ENCODE measurements at places on chromosomes 1 and 21.

DNA sequence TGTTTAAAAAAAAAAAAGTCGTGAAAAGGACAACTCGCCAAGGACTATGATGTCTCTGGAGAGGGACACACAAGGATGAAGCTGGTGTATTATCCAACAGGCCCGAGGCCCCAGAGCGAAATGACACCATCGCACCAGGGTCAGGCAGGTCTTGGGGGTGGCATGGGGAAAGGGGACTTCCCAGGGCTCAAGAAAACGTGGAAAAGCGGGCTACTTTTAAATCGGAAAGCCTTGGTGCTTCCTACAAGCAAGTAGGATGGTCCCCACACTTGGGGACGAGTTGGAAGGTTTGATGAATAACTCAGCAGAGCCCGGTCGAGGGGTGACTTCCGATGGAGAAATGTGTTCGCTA lies 505 bp upstream of the GNPAT start:
- no peak for DNase-seq
- peak overlapping the region; percentile 88 for H3K27ac ChIP-seq
- peak overlapping the region; percentile 96 for H3K4me3 ChIP-seq
- peaks cover 23% of the 10 kb centered on the region for H3K36me3 ChIP-seq
- H3K27me3 ChIP-seq, result no peaks in the 10 kb centered on the region

- H3K4me1 ChIP-seq, result no peaks in the 10 kb centered on the region
- no peaks in the 10 kb centered on the region for H3K27me3 ChIP-seq
- DNase-seq, result no peak
Measured at GRCh38 chr1:59458884-59459283, 162.0 kb downstream of the FGGY start.

DNA sequence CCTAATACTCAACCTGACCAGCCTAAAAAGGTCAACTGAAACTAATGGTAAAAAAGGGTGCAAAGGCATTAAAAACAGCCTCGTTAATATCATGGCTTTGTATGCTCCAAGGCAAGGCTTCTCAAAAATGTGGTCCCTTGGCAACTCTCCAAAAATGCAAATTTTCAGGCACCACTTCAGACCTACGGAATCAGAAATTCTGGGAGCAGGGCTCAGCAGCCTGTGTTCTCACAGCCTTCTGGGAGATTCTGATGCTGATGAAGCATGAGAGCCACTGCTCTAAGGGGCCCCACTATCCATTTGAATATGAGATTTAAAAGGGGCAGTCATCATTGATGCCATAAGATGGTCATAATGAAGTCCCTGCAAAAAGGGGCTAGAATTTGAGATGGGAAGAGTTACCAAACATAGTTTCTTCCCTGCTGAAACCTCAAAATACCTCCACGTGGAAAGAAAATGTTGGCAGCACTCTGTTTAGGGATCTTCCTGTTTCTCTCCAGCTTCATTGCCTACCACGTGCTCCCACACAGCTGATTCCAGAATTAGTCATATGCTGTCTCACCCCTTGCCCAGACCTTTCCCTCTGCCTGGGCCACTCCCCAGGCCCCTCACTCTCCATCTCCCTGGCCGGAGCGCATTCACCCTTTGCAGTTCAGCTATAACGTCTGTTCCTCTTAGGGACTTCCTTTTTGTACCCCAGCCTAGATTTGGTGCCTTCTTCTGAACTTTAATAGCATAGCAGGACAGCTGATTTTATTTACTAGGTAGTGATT lies 46.7 kb downstream of the PHC2 start:
- H3K36me3 ChIP-seq, result no peaks in the 10 kb centered on the region
- no peak overlapping the region for H3K4me3 ChIP-seq
- no peak for DNase-seq
- no peaks in the 10 kb centered on the region for H3K27me3 ChIP-seq

DNA sequence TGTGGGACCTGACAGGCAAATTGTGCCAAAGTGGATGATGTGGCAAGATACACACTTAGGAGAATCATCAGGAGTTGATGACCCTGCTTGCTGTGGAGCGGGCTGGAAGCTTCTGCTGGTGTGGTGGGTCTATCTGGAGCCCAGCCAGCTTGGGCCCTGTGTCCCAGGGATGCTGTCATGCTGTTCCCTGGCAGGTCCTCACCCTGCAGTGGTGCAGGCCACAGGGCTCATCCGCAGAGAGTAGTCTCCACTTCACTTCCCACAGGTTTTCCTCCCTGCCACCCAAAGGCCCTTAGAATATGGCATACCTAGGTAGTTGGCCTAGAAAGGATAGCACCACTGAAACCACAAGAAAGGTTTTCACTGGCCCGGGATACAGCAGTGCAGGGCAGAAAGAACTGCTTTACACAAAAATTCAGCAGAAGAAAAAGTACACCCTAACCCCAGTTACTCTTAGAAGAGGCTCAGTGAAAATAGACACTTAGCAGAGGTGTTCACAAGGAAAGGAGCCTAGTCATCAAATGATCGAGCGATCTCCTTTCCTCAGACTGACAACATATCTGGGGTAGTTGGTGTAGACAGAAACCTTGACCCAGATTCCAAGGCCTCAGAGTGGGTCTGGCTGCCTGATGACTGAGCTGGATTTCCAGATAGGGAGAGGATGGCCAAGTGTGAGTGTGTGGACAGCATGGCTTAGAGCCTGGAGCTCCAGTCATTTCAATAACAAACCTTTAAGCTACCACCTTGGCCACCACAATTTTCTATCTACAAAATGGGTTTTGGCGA lies 1.3 kb upstream of the C1orf226 start:
- no peaks in the 10 kb centered on the region for H3K4me1 ChIP-seq
- no peaks in the 10 kb centered on the region for H3K36me3 ChIP-seq
- no peaks in the 10 kb centered on the region for H3K27me3 ChIP-seq
- no peak overlapping the region for H3K27ac ChIP-seq
- DNase-seq, result no peak
- H3K4me3 ChIP-seq, result no peak overlapping the region

DNA sequence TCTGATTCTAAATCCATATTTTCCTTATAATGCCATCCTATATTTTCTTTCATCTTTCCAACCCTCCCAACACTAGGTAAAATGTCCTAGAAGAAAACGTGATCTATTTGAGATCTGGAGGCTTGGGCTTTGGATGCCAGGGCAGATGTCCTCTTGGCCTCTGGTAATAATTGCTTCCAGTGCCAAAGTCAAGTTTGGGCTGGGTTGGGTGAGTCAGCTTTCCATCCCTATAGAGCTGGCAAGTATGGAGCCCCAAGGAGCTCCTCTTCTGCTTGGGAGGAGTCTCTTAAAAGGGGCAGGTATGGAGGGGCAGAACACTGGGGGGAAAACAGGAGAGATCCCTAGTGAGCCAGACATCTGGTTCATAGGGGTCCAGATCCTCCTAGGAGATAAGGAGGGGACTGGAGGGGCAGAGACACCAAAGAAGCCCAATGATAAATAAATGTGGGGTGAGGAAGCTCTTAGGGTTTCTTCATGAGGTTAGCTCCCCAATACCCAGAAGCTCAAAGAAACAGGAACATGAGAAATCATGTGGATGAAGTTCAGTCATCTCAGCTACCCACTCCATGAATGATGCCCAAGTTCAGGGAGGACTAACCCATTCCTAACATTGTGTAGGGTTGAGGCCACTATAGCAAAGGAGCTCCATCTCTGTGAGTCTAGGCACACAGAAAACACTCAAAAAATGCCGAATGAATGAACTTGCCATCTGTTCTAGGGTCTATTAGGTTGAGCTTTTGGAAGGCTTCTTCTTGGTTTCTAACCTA lies 3.5 kb downstream of the C1orf116 start:
- no peaks in the 10 kb centered on the region for H3K36me3 ChIP-seq
- peaks cover 20% of the 10 kb centered on the region for H3K4me1 ChIP-seq
- no peak overlapping the region for H3K27ac ChIP-seq
- peaks cover 3% of the 10 kb centered on the region for H3K27me3 ChIP-seq

- no peak overlapping the region for H3K27ac ChIP-seq
- no peaks in the 10 kb centered on the region for H3K36me3 ChIP-seq
- DNase-seq, result no peak
- H3K4me1 ChIP-seq, result no peaks in the 10 kb centered on the region
- no peaks in the 10 kb centered on the region for H3K27me3 ChIP-seq
- H3K4me3 ChIP-seq, result no peak overlapping the region
Measured at GRCh38 chr1:68758666-68759209, 261.9 kb upstream of the DEPDC1 start.

DNA sequence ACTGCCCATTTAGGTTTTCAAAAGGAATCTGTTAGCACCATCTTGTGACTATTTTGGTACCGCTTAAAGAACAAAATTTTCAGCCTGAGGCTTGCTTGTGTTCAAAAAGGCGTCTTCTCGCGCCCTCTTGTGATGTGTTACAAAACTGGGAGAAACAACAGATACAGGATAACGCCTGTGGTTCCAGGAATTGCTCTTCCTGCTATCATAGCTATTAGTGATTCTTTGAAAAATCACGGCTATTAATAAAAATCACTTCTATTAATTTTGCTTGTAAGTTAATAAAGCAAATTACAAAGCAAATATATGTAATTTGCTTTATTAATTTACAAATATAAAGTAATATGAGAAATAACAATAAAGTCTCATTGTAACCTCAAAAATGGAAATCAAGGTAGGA lies 82.2 kb upstream of the ABCD3 start:
- H3K36me3 ChIP-seq, result no peaks in the 10 kb centered on the region
- DNase-seq, result peak; percentile 86
- H3K4me1 ChIP-seq, result peaks cover 15% of the 10 kb centered on the region
- H3K27me3 ChIP-seq, result no peaks in the 10 kb centered on the region
- no peak overlapping the region for H3K27ac ChIP-seq

GRCh38 chr21:29660047-29660720 lies 279.6 kb downstream of the GRIK1 start:
- H3K27ac ChIP-seq, result no peak overlapping the region
- H3K36me3 ChIP-seq, result no peaks in the 10 kb centered on the region
- no peak for DNase-seq

DNA sequence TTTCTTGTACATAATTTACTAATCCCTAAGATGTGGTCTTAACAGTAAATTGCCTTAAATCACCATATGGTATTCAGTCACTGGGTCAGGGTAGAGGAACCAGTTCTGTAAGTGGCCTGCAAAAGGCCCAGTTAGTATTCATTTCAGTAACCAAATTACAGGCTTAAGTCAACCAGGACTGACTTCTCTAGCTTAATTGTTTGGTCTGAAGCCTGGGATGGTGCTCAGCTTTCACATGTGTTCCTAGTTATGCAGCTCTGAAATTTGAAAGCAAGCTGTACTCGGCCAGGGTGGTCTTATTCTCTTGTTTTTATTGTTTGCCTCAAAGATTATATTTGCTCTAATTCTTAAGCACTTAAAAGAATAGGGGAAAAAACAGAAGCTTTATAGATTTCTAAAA lies 144.6 kb downstream of the MAGI3 start:
- no peaks in the 10 kb centered on the region for H3K27me3 ChIP-seq
- H3K4me3 ChIP-seq, result no peak overlapping the region
- no peaks in the 10 kb centered on the region for H3K4me1 ChIP-seq
- H3K27ac ChIP-seq, result no peak overlapping the region
- H3K36me3 ChIP-seq, result no peaks in the 10 kb centered on the region

DNA sequence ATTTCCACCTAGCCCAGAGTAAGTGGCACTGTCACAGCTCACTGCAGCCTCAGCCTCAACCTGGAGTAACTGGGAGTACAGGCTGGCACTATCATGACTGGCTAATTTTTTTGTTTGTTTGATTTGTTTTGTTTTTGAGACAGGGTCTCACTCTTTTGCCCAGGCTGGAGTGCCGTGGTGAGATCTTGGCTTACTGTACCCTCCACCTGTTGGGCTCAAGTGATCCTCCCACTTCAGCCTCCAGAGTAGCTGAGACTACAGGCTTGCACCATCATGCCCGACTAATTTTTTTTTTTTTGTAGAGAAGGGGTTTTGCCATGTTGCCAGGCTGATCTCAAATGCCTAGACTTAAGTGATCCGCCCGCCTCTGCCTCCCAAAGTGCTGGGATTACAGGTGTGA lies 2.5 kb downstream of the UCK2 start:
- H3K4me3 ChIP-seq, result peak overlapping the region; percentile 90
- no peaks in the 10 kb centered on the region for H3K27me3 ChIP-seq
- H3K4me1 ChIP-seq, result peaks cover 18% of the 10 kb centered on the region
- DNase-seq, result no peak

DNA sequence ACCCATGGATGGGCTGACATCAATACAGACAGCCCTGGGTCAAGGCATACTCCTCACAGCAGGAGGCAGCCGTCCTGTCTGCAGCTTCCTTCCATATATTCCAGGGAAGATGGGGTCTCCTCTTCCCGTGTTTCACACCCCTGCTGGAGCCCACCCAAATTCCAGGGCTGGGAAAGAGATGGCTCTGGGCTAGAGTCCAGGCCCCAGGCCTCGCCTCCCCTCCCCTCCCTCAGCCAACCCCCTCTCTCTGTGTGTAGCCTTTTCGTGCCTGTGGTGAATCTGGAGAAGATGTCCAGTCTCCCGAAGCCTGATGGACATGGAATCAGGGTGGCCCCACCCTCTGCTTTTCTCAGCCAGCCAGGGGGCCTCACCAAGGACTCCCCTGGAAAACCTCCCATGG lies 3.6 kb downstream of the ATXN7L2 start:
- peaks cover 19% of the 10 kb centered on the region for H3K4me1 ChIP-seq
- no peak overlapping the region for H3K4me3 ChIP-seq
- no peak for DNase-seq
- H3K36me3 ChIP-seq, result no peaks in the 10 kb centered on the region
- H3K27me3 ChIP-seq, result peaks cover 4% of the 10 kb centered on the region

- no peak overlapping the region for H3K4me3 ChIP-seq
- DNase-seq, result no peak
- peaks cover 25% of the 10 kb centered on the region for H3K4me1 ChIP-seq
- no peak overlapping the region for H3K27ac ChIP-seq
Measured at GRCh38 chr1:182617014-182617429, 12.8 kb upstream of the RGS16 start.

- no peak for DNase-seq
- no peaks in the 10 kb centered on the region for H3K27me3 ChIP-seq
- H3K36me3 ChIP-seq, result no peaks in the 10 kb centered on the region
- H3K4me3 ChIP-seq, result no peak overlapping the region
- H3K4me1 ChIP-seq, result no peaks in the 10 kb centered on the region
- no peak overlapping the region for H3K27ac ChIP-seq
Measured at GRCh38 chr1:229093609-229094336, 177.1 kb upstream of the RAB4A start.

GRCh38 chr1:60063561-60063960 lies 10.0 kb downstream of the C1orf87 start:
- H3K36me3 ChIP-seq, result no peaks in the 10 kb centered on the region
- no peak overlapping the region for H3K27ac ChIP-seq
- no peaks in the 10 kb centered on the region for H3K27me3 ChIP-seq
- no peak for DNase-seq
- H3K4me3 ChIP-seq, result no peak overlapping the region

DNA sequence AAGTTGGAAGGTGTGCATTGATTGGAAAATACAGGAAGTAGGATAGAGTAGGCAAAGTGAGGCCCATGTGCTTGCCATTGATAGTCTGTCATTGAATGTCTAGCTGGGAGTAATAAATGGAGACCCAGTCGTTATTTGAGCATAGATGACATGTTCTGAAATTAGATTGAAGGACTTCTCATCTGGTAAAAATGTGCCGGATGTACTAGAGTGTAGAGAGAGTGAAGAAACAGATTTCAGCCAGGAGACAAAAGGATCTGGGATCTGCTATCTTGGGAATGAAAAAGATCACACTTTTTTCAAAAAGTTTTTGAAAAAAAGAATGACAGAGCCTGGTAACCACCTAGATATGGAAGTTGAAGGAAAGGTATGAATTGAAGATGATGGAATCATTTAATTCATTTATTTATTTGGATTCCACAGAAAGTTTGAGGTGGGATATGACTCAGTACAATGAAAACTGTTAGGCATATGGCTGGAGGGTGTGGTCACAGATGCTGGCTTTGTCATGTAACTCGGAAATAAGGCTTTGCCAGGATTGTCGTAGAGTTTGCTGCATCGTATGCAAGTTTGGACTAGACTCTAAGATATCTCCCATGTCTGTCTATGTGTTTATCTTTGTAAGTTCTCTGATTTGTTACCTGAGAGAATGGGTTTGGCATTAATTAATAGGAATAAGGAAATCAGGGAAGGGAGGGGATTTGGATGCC lies 137.1 kb downstream of the PBX1 start:
- no peaks in the 10 kb centered on the region for H3K4me1 ChIP-seq
- peaks cover 4% of the 10 kb centered on the region for H3K36me3 ChIP-seq
